Hematopoietic multipotent progenitor cell treated with erythropoietin and hydrocortisone succinate and interleukin-3 and kit ligand, for 6 days (in vitro differentiated cells): ENCODE measurements at places on chromosomes 3 and 15.

DNA sequence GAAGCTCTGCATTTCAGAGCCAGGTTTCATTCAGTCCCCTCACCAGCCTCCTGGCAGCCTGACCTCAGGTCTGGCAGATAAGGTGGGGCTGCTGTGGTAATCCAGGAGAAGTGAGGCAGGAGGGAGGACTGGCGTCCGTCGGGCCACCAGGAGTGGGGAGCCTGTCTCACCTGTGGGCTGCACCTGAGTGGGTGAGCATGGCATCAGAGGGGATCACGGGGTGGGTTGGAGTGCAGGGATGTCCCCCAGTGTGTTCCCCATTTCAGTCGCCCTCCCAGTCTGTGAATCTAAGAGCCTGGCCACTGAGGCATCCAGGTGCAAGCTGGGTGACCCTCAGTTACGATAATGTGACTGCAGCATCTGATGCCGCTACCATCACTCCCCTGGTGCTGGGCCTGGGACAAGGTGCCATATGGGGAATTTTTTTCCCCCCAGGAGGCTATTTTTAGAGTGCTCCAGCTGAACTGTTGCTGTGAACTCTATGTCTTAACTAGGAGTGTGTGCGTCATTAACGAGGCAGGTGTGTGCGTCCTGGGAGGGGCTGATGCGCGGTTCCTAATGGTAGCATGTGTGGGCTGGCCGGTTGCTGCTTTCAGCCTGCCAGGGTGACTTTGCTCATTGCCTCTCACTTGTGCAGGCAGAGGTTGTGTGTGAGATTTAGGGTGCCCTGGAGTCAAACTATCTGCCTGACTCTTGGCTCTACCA lies 165.2 kb downstream of the SLCO3A1 start:
- DNase-seq = no peak

GRCh38 chr3:8856721-8857120 lies 87.3 kb upstream of the OXTR start:
- no peak for DNase-seq

DNA sequence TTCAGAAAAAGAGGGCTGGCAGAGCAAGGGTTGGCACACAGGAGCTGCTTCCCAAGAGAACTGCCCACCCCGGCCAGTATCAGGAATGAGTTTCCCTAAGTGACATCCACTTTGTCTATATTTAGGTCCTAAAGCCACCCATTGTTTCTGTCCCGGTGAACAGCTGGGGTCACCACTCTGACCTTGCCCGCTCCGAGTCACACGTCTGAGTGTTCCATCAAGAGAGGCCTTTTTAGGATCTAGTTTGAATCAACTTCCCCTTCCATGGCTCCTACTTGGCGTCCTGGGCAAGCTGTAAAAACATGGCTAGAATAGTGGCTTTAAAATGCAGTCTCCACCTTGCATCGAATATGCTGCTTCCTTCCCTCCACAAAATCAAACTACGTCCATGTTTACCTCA lies 109.6 kb upstream of the ARHGEF3 start:
- DNase-seq = no peak

DNA sequence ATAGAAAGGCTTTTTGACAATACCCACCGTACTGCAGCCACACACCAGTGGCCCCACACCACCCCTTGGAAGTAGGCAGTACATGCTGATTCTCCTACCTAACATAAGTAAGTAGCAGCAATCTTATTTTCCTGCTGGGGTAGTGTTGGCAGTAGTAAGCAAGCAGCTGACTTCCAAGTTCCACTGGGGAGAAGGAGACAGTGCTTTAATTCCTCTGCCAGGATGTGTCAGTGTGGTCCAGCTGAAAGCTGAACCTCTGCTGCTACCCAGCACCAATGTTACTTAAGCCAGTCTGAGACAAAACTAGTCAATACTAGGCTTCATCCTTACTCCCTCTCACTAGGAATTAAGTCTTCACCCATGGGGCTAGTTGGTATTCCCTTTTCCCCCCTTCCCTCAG lies 74.7 kb downstream of the DZIP3 start:
- DNase-seq = no peak

DNA sequence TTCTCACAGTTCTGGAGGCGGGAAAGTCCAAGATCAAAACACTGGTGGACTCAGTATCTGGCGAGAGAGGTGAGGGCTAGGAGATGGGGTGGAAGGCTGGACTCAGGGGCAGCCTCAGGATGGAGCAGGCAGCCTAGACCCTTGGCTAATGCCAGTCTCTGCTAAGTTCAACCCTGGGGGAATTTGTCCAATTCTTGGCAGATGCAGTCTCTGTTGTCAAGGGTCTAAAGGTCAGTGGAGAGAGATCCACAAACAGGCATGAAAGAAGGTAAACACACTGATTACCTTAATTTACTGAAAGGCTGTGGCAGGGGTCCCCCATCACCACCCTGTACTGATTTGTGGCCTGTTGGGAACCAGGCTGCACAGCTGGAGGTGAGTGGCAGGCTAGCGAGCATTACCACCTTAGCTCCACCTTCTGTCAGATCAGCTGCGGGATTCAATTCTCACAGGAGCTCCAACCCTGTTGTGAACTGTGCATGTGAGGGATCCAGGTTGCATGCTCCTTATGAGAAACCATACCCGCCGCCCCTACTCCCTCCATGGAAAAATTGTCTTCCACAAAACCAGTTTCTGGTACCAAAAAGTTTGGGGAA lies 32.5 kb upstream of the RHCG start:
- no peak for DNase-seq

- no peak for DNase-seq
Measured at GRCh38 chr15:90465930-90466567, 63.7 kb upstream of the CRTC3 start.

GRCh38 chr3:96996009-96996408 lies 181.6 kb downstream of the EPHA6 start:
- DNase-seq = peak; percentile 29
